ENCODE measurements at places on chromosomes 11 and 22.

DNA sequence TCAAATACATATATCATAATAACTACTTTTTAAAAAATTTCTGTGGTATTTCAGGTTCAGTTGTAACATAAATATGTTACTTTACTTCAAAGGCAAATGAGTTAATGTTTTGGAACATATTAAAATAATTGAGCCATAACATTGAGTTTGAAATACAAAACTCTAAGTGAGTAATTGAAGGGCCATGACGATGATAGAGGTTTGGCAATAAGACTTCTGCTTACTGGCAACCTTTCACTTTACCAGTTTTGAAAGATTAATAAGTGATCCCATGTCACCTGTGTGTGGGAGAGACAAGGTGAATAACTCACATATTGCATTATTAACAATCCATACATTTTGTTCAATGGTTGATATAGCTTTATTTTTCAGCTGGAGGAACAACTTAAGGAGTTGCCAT, 144.4 kb downstream of the GRIA4 start:
- DNase-seq: no peak

DNA sequence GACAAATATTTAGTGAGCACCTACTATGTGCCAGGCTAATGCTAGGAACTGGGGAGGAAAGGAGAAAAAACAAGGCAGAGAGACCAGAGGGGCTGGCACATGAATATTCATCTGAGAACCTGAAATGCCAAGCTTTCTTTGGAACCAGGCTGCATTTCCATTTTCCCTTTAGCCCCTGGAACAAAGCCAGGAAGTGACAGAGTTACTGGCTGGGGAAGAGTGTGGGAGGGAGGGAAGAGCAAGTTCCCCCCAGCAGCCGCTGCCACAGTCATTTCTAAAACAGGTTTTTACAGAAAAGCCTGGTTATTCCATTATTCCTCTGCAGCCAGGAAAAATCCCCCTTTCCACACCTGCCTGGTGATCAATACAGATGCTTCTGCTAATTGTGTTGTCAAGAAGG, 97.0 kb downstream of the SPON1 start:
- no peak for DNase-seq

DNA sequence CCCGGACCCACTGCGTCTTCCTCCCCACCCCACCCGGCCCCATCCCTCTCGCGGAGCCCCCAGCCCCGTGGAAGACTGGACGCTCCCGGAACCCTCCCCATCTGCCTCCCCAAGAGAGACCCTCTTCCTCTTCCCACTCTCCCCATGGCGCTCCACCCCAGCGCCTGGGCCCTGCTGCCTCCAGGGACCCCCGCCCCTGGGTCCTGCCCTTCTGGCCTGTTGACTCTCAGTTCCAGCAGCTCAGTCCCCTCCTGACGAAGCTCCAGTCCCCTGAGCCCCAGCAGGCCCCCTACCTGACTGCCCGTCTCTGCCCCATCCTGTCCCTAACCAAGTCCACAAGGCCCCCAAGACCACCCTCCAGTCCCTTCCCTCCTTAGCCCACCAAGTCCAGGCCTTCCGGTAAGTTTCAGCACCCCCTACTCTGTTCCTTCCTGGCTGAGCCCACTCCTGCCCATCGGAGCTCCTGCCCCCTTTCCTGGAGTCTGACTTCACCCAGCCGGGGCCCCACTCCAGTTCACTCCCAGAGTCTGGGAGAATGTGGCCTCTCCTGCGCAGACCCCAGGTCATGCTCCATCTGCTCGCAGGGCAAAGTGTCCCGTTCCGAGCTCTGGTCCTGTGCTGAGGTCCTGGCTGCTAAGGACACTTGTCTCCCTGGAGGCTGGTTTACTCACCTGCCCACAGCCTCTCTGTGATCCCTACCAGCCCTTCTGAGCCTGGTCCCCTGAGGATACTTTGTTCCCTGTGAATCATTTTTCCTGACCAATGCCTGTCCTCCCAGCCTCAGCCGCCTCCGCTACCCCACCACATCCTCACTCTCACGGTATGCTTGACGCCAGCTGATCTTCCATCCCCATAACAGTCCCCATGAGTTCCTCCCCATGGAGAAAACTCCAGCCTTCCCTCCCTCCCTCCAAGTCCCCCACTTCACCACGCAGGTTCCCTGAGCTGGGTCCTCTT, 722 bp downstream of the IFITM10 start:
- no peak for DNase-seq

DNA sequence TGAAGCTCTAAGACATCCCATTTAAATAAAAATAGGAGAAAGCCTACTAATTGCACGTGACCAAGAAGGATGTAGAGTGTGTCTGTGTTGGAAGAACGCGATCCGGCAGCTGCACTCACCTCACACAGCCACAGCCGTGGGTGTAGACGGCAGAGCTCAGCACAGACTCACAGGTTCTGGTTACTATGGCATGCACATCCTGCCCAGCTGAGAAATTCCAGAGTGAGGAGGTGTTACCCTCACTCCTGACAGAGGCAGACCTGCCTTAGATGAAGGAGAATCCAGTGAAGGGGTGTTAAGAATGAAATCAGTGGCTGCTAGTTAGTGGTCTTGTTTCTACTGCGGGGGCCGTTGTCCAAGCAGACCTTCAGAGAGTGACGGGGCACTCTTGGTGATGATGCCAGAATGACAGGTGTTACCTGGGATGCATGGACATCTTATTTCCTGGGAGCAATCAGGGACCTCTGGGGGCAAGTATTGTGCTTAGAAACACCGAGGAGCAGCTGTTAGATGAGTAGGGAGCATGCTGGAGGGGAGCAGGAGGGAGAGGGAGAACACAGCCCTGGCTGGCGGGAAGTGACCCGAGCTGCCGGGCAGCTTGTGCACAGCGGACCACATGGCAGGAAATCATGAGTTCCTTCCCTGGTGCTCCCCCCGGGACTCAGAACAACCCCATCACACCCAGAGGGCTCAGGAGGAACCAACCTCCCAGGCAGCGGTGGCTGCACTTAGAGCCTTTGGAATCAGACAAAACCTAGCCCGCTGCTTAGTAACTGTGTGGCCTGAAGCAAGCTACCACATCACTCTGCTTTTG, 12.3 kb downstream of the KCNJ5 start:
- no peak for DNase-seq

DNA sequence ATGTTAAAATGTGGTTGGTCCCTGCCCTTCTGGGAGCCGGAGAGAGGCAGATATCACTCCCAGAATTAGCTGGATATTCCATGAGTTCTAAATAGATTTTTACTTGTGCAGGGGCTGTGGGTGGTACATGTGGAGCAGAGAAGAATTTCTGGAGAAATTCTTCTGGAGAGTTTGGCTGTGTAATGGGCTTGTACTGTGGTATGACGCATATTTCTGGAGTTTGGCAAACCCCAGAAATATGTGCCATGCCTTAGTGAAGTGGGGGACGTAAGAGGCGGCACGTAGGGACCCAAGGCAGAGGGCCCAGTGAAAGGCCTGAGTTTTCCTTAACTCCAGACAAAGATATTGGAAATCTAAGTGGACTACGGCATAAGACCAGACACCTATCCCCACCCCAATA, 51.3 kb upstream of the TBCEL start:
- DNase-seq: no peak

DNA sequence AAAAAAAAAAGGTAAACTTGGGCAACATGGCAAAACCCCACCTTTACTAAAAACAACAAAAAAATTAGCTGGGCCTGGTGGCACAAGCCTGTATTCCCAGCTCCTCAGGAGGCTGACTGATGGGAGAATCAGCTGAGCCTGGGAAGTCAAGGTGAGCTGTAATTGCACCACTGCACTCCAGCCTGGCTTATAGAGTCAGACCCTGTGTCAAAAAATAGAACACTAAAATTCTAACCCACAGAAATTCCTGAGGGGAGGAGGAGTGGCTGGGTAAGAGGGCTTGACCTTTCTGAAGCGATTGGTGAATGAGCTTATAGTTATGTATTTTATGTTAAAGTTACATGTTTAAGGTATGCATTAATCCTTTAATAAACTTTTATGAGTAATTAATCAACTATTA, 53.3 kb downstream of the FAT3 start:
- no peak for DNase-seq

DNA sequence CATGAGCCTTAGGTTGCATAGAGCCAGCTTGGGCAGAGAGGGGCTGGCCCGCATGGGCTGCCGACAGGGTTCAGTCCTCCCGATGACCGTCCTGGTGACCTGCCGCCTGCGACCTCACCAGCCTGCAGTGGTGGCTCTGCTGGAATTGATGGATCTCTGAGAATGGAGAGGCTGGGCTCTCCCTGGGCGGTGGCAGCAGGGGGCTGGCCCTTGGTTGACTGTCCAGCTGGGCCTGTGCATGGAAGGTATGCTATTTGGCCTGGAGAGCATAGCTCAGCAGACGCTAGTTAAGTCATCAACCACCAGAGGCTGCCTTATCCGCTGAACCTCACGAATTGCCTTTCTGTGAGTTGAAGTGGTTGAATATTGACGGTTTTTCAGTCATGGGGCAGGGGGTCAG, 19.7 kb downstream of the GRAMD4 start:
- DNase-seq: no peak

GRCh38 chr11:113553915-113554314, 78.7 kb upstream of the DRD2 start:
- DNase-seq: no peak

- DNase-seq: no peak
Measured at GRCh38 chr11:117826832-117827231, 2.3 kb upstream of the FXYD2 start.

DNA sequence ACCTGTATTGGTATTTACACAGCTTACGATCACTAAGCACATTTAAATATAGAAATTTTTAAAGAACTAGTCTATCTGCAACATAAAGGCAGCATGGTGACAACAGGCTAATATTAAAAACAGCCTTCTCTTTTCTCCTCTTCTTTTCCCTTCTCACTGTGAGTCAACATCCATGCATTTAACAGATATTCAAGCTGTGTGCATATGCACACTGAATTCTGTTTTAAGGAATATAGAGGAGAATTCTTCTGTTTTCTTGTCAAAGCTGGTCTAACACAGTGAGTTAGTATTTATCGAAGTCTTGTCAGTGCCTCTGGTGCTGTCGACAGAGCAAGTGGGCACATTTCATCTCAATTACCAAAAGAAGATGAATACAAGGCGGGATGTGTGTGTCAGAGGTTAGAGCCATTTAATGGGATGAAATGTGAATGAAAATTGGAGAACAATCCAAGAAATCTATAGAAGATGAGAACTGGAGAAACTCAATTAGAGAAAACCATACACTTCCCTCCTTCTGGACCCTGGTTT, 282.3 kb downstream of the FAT3 start:
- DNase-seq: no peak

- no peak for DNase-seq
Measured at GRCh38 chr22:23912293-23912903, 18.2 kb downstream of the MIF start.

DNA sequence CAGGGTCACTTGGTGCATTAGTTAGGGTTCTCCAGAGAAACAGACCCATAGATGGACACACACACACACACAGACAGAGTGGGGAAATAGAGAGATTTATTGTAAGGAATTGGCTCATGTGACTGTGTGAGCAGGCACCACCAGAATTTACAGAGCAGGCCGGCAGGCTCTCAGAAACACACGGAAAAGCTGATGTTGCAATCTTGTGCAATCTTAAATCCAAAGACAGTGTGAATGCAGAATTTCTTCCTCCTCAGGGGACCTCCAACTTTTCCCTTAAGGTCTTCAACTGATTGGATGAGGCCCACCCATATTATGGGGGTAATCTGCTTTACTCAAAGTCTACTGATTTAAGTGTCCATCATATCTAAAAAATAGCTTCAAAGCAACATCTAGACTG, 49.8 kb downstream of the APIP start:
- no peak for DNase-seq

DNA sequence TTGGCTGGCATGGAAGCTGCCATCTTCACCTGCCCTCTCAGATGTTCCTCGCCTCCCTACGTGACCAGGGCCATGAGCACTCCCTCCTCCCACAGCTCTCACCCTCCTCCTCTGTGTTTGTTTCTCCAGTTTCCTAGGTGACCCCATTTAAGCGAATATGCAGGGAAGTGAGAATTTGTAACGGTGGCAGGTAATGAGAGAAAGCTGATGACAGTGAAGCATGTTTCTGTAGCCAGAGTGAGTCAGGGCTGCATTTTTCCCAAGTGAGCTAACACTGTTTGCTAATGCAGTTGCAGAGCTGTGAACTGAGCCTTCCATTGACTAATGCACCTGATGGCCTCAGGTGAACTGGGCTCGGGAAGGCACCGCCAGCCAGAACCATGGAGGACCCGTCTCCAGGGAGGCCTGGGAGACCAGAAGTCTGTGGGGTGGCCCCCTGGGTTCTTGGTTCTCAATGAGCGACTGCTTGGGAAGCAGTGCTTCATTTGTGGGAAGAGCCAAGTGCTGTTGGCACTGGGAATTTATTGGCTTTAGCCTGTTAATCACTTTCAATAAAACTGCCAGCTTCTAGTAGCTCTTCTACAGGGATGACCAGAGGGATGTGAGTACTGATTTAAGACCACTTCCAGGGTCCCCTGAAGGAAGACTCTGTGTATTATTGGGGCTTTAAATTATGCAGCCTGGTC, 64.5 kb downstream of the BARX2 start:
- no peak for DNase-seq

DNA sequence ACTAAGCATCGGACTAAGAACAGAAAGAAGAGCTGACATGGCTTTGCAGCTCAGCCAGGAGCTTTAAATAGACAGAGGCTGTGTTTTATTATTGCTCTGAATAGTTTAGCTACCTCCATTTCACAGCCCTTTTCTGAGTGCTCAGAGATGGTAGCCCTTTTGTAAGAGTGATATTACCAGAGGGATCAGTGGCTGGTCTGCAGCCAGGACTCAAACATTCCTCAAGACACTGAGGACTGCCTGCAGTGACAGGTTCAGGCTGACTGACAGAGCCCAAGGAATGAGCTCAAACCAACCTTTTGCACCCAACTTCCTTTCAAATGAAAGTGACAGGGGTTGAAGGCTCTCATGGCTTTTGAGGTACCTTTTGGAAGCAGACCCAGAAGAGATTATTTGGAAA, 189.0 kb downstream of the DDX10 start:
- no peak for DNase-seq

GRCh38 chr11:27563201-27563600, 56.6 kb upstream of the LIN7C start:
- no peak for DNase-seq

DNA sequence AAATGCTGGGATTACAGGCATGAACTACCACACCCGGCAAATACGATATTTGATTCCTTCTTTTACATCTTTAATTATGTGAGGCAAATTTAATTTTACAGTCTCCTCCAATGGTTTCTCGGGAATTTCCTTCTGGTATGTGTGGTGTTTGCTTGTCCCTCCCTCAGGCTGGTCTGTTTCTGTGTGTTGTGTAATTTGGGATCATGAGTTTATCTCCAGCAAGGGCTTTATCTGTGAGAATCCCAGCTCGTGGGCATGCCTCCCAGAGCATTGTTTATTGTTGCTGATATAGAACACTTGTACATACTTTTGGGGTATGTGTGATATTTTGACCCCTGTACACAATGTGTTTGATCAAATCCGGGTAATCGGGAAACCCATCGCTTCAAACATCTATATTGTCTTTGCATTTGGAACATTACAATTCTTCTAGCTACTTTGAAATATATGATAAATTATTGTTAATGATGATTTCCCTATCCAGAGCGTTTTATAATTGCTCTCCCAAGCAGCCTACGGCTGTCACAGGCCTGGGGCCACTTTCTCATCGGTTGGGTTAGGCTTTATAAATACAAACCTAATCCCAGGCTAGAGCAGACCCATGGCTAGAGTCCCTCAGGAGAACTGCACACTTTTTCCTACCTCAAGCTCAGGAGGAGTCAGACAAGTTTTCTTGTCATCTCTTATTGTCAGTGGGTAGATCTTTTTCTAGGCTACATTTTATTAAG, 15.0 kb upstream of the PRR5 start:
- DNase-seq: no peak

- peak; percentile 62 for DNase-seq
Measured at GRCh38 chr22:28442264-28442710, 237.4 kb downstream of the TTC28 start.
